ENCODE measurements at places on chromosomes 7 and 10.

DNA sequence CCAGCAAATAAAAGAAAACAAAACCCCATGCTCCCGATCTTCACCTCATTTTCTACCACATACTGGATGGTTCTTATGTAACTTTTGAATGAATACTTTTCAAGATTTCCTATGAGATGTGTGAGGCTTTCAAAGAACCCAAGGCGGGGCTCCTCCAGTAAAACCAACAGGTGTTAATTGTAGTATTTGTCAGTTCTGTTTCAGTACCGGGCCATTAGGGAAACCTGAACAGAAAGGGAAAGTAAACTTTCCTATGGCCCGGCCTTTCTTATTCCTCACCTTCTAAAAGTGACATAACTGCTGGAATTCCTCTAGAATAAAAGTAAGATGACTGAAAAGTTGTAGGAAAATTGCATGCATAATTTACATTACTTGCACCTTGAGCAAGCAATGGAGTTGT, 672.9 kb downstream of the MAGI2 start:
- DNase-seq = no peak

DNA sequence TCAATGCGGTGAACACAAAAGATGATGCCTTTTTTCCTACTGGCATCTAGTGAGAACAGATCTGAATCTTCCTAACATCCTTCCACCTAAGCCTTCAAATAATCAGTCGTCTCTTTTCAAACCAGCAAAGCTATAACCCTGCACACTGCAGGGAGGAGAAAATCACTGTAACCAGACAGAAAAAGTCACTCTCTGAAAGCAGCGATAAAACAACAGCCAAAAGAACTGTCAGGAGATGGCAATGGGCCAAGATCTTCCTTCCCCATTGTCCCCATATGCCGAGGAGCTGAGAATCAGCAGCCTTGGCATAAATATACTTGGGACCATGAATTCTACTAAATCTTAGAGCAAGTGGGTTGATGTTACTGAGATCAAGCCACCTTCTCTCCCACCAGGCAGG, 13.1 kb downstream of the FZD9 start:
- no peak for DNase-seq

DNA sequence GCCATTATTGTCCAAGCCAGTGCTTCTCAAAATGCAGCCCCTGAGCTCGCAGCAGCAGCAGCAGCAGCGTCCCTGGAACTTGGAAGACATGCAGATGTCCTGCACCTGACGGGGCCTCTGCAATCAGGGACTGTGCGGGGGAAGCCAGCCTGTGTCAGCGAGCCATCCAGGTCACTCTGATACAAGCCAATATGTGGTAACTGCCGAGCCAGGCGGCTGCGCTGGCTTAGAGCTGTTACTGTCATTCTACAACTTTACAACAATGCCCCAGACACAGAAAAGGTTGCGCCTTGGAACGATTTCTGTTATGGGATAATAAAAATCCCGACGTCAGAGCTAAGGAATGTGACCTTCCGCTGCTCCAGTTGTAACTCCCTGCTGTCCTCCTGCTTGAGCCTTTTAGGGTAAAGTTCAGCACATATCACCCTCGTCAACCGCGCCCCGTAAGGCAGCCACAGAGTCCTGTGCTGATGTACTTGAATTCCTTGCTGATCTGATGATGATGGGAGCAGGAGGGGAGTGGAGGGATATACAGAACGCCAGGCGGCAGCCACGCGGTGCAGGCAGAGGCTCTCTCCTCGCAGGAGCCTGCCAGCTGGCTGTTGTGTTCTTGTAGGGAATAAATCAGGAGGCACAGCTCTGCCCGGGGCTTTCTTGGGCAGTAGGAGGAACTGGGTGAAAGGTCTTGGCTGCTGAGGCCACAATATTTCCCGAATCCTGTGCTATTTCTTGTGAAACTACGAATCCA, 20.0 kb upstream of the CRYGN start:
- DNase-seq = no peak

DNA sequence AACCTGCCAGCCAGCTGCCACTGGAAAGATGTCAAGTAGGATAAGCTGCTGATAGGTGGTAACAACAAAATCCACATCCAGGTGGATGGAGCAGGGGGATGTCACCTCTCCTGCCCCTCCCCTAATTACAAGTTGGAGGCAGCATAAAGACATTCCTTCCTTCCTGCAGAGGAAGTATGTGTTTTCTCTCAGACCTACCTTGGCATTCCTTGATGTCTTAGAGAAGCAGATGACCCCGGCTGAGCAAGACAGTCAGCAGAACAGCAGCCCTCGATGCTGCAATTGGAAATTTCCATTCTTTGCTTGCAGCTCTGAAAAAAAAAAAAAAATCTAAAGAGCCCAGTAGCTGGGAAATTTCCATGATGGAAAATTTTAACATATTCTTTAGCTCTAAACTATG, 137.5 kb upstream of the MKLN1 start:
- no peak for DNase-seq

DNA sequence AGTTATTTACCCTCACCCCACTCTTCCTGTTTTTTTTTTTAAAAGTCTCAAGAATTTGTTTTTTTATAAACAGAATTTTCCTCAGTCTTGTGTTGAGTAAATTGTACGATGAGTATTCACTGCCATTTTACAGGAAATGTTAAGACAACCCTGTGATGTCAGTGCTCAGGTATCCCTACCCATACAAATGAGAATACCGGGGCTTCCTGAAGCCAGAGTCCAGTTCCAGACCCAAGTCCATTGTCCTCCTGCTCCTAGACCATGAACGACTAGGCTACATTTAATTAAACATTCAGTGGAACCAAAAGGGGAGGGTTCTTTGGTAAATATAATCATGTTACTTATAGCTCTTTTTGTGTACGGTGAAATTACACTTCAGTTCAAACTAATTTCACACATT, 79.2 kb downstream of the GNAI1 start:
- no peak for DNase-seq

DNA sequence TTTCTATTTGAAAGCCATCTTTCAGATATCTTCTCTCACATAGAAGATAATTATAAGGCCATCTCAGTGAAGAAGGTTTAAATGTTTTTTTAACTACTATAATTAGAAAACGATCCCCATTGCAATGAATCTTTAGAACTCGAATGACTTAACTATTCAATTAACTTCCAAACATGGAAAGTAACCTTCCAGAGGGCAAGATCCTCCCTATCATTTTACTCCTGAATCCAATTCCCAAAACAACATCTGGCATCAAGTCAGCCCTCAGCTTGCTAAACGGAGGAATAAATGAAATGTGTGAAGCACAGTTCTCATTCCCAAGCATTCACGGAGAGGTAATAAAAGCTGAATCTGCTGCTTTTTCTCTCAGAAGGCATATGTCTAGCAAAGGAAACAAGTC, 293.4 kb downstream of the PLXDC2 start:
- DNase-seq = no peak

GRCh38 chr7:64880322-64881297, 22.5 kb upstream of the ZNF273 start:
- DNase-seq = no peak

GRCh38 chr7:115911465-115911864, 119.1 kb downstream of the TFEC start:
- DNase-seq = no peak

DNA sequence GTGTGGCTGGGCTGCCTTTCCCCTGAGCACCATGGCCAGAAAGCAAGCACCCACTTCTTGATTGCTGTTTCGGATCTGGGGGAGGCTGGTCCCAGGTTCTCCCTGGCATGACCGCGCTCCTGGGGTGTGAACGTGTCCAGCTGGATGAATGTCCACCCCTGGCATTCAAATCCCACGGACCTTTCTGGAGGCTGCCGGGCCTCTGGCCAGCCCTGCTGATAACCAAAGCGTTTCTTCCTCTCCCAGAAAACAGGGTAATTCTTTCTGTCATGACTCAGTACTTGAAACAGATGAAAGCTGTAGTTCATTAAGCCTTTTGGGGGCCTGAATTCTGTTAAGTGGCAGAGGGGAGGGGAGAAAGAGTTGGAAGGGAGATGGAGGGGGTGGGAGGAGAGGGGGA, 73.1 kb upstream of the SAMD8 start:
- no peak for DNase-seq

DNA sequence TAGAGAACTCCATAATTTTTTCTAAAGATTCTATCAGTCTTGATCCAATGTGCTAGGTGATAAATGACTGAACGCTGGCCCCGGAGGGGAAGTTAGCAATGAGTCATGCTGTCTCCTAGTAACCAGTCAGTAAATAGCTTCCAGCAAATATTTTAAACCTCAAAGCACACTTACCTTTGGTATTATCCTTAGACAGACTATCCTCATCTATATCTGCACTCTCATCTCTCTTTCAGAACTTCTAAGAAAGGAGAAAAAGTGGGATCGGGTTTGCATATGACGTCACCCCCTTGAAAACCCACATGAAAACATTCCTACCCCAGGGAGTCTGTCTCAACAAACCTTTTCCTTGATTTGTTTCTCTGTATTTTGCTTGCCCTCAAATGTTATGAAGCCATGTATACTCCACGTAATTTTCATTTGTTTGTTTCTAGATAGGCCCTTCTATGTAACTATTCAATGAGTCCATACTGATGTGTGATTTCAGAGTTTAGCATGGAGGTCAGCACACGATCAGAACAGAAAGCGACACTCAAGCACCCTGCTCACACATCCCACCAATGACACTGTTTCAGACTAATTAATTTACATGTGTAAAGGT, 174.9 kb upstream of the NRP1 start:
- peak; percentile 1 for DNase-seq

GRCh38 chr7:115558161-115558560, 472.4 kb downstream of the TFEC start:
- no peak for DNase-seq

GRCh38 chr7:4629287-4629895, 52.7 kb upstream of the FOXK1 start:
- no peak for DNase-seq

DNA sequence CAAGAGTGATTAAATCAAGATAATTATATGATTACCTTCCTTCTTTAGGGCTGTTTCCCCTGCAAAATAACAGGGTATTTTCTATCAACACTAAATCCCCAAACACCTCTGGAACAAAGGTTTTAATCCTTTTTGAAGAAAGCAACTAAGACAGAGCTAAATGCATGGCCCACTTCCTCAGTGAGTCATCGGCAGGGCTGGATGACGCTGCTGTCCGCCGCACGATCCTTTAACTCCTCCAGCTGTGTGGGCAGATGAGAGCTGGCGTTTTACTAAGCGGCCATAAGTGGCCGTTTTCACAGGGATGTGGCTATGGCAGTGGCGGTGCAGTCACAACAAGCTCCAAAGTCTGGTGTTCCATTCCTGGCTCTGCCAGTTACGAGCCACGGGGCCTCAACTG, 76.0 kb upstream of the C1QL3 start:
- no peak for DNase-seq

GRCh38 chr10:54530299-54530698, 270.7 kb downstream of the PCDH15 start:
- no peak for DNase-seq

DNA sequence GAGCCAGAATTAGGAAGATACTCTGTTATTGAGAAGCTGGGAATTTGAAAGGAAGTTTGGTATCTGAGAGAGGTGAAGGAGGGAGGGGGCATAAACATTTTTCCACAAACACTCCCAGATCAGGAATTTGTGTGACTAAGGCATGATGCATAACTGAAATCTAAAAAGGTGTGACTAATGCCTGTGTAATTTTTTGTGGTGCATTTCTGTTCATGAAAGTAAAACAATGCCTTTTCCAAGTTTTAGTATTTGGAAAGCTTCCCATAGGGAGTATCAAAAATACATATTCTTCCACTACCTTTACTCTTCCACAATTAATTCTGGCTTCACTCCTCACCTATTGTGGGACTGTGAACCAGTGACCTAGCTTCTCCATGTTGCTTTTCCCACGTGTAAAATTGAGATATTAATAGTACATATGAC, 56.4 kb upstream of the CAV2 start:
- DNase-seq = no peak

GRCh38 chr10:103763374-103764202, 91.8 kb downstream of the SH3PXD2A start:
- no peak for DNase-seq

DNA sequence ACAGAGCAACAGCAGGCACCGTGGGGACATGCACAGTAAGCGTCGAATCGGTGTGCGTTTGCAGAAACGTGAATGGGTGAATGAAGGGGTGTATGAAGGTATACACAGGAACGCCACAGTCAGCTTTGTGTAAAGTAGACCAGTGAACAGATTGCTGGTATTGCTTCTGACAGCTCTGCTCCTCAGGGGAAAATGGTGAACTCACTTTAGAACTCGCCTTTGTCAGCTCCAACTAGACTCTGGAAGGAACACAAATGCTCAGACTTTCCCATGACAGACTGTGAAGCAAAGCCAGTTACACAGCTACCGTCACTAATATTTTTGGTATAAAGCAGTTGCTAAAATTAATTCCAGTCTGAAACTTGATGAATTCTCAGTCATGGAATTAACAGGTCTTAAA, 78.9 kb downstream of the CUX1 start:
- DNase-seq = no peak

- no peak for DNase-seq
Observed at GRCh38 chr7:155066417-155066950, 3.6 kb upstream of the HTR5A start.

GRCh38 chr7:3922175-3922635, 621.2 kb downstream of the SDK1 start:
- no peak for DNase-seq

- DNase-seq = peak; percentile 13
Observed at GRCh38 chr7:142482891-142483658, 225.2 kb upstream of the PRSS58 start.

DNA sequence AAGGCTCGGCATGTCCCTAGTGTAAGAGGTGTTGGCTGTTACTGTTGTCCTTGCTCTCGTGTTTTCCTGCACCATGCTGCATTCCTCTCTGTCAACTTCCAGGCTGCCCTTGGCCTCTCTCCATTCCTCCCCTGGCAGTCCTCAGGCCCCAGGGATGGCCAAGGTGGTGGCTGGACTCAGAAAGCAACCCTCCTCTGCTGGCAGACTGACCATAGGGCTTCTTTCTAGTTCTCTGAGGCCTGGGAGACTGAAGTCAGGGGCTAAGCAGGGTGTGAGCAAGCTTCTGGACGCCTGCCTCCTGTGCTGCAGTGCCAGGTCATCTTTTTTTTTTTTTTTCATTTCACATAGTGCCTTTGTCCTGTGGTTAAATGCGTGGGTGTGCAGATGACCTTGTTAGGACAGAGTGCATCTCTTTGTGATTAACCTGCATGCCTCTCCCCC, 72.0 kb downstream of the GOLGA7B start:
- DNase-seq = no peak

- no peak for DNase-seq
Observed at GRCh38 chr10:101145750-101146391, 14.8 kb downstream of the TLX1 start.

- no peak for DNase-seq
Observed at GRCh38 chr7:1229202-1229947, 3.3 kb upstream of the UNCX start.

GRCh38 chr7:102012941-102013461, 195.6 kb downstream of the CUX1 start:
- no peak for DNase-seq
